ENCODE measurements at places on chromosomes 6 and 20. TPM values are rescaled to one million over a fixed set of nuclear protein-coding genes. Genes with fewer than 3 reads are reported as not detected.

The SIGLEC1 gene
- not detected for total RNA-seq

The CDH4 gene
- total RNA-seq, result not detected

The TBC1D22B gene
- total RNA-seq, result 15.3 TPM

The TMEM30A gene
- total RNA-seq, result 69.7 TPM

The L3MBTL1 gene
- 6.7 TPM for total RNA-seq

DNA sequence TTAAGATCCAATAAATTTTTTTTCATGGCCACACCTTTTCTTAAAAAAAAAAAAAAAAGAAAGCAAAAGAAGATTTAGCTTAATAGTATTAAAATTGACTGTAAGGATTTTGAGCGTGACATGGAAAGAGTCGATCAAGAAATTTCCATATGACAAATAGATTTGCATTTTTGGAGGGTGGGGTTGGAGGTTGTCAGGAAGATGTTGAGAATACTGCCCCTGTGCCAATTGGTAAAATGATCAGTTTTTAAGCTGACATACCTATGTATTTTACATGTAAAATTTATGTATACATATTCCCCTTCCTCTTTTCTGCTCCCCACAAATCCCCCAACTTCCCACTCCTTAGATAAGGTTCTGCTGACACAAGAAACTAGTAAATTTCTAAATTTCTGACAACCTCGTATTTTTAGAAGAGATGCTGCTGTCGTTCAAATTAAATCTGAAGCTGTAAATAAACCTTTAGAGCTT lies 520.9 kb downstream of the CD83 start:
- peaks cover 6% of the 10 kb centered on the region for H3K36me3 ChIP-seq
- DNase-seq, result no peak
- H3K27me3 ChIP-seq, result no peaks in the 10 kb centered on the region
- H3K27ac ChIP-seq, result no peak overlapping the region

- H3K27me3 ChIP-seq, result peaks cover 39% of the 10 kb centered on the region
- peak overlapping the region; percentile 64 for H3K4me3 ChIP-seq
- DNase-seq, result peak; percentile 41
- H3K27ac ChIP-seq, result peak overlapping the region; percentile 67
These were observed 86.1 kb upstream of the STMND1 start for GRCh38 chr6:17015551-17016381.

- no peak overlapping the region for H3K27ac ChIP-seq
- no peaks in the 10 kb centered on the region for H3K4me1 ChIP-seq
- peaks cover 3% of the 10 kb centered on the region for H3K27me3 ChIP-seq
- no peak overlapping the region for H3K4me3 ChIP-seq
These were observed 24.6 kb downstream of the MYLK4 start for GRCh38 chr6:2725999-2726567.

DNA sequence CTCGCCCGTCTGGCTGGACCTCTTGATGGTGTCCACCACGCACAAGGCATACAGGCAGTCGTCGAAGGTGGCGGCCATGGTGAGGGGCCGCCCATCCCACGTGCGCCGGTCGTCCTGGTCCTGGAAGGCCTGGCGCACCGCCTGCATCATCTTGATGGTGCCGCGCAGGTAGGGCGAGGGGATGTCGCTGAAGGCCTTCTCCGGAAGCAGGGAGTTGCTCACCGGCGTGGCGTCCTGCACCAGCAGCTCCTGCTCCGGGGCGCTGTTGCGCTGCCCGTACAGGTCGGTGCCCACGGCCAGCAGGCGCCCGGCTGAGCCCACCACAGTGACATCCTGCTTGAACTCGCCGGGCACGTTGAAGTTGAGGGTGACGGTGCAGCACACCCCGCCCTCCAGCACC lies 36.5 kb upstream of the TBC1D7 start:
- H3K4me1 ChIP-seq, result peaks cover 11% of the 10 kb centered on the region
- H3K4me3 ChIP-seq, result no peak overlapping the region
- H3K27ac ChIP-seq, result no peak overlapping the region

DNA sequence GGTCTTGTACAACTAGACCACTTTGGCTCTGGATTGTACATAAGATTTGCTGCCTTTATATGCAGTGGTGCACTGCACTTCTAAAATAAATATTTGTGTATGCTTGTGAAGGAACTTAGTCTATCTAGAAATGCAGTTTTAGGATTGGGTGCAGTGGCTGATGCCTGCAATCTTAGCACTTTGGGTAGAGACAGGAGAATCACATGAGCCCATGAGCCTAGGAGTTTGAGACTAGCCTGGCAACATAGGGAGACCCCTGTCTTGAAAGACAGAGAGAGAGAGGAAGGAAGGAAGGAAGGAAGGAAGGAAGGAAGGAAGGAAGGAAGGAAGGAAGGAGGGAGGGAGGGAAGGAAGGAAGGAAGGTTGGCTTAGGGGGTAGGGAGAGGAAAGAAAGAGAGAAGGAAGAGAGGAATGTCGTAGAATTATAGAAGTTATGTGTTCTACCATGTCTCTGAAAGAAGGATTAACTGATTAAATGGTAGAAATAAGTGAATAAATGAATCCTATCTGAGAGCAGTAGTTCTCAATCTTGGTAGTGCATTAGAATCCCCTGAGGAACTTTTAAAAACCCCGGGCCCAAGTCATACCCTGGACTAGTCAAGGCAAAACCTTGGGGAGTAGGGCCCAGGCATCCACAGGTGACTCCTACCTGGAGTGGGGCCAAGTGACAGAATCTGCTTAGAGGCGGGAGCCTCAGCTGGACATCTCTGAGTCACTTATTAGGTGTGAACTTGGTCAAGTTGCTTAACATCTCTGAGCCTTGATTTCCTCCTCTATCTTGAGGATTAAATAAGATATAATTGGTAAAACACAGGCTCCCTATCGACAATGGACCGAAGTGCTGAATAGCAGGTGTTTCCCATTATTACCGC lies 130.3 kb downstream of the ZNF217 start:
- no peaks in the 10 kb centered on the region for H3K27me3 ChIP-seq
- no peaks in the 10 kb centered on the region for H3K36me3 ChIP-seq
- H3K27ac ChIP-seq, result no peak overlapping the region
- H3K4me1 ChIP-seq, result no peaks in the 10 kb centered on the region

Measured in activated CD4-positive, alpha-beta T cell treated with anti-CD3 and anti-CD28 coated beads, Interleukin-2, amount 10 ng/mL, durations not matched to agents 7 days and 5 days (primary cell).